ENCODE measurements at places on chromosomes 13 and 19.

GRCh38 chr19:32294871-32295438 lies 50.5 kb upstream of the ZNF507 start:
- no peak for DNase-seq

DNA sequence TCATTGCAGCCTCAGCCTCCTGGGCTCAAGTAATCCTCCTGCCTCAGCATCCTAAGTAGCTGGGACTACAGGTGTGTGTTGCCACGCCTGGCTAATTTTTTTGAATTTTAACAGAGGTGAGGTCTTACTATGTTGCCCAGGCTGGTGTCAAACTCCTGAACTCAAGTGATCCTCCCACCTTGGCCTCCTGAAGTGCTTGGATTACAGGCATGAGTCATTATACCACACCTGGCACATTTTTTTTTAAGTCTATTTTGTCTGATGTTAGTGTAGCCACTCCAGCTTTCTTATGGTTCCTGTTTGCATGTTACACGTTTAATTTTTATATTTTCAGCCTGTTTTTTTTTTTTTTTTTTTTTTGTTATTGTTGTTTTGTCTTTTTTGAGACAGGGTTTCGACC lies 24.8 kb downstream of the KDM4B start:
- DNase-seq: no peak

- no peak for DNase-seq
Measured at GRCh38 chr13:90594681-90595080, 752.8 kb upstream of the MIR17HG start.

GRCh38 chr13:95503662-95504061 lies 48.9 kb upstream of the CLDN10 start:
- no peak for DNase-seq

- peak; percentile 75 for DNase-seq
Measured at GRCh38 chr13:26051657-26052311, at the start of gene SHISA2. SHISA2 (minus strand) TSS chr13:26052016; CDS start chr13:26050975, 1,041 bp downstream.

DNA sequence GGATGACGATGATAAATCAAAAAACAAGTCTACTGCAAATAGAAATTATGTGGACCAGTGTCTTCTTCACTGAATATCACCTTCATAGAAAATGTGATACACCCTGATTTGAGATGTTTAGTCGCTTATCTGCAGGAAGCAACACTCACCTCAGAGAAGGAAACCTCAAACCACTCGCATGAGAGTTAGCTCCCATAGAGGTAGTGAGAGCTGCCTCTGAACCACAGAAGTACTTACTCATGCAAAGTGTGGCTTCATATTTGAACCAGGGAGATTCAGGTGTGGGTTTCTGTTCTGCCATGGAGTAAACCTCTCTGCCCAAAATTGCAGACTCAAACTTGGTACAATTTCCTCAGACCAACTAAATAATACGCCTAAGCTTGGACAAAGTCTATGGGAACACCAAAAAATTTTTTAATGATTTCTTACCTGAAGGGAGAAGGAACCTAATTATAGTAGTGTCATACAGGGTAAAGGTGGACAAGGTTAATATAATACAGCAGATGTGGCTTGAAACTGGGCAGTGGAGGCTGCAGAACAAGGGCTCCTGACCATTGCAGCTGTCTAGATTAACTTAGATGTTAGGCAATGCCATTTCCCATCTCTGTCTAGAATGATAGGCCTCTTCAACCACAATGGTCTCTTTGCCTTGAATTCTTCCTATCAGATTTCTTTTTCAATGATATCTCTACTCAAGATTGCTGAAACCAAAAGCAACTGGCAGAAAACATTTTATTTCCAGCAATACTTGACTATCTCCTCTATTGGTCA lies 29.6 kb upstream of the RCBTB2 start:
- no peak for DNase-seq

GRCh38 chr19:46381756-46382345 lies 31.5 kb downstream of the CCDC8 start:
- DNase-seq: no peak

DNA sequence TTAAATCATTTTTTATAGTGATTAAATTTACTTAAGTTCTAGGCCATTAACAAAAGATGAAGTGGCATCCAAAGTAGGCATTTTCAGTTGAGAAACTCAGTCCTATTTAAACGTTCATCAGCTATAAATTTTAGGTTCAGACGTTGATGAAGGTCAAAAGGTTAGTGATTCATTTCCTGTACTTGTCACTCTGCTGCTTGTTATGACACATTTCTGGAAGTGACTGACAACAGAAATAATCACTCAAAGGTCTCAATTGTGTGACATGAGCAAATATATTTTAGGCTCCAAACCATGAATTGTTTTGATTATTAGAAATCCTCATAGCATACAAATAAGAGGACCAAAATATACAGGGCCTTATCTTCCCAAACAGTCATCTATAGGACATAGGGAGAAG lies 10.3 kb upstream of the EDNRB start:
- no peak for DNase-seq

DNA sequence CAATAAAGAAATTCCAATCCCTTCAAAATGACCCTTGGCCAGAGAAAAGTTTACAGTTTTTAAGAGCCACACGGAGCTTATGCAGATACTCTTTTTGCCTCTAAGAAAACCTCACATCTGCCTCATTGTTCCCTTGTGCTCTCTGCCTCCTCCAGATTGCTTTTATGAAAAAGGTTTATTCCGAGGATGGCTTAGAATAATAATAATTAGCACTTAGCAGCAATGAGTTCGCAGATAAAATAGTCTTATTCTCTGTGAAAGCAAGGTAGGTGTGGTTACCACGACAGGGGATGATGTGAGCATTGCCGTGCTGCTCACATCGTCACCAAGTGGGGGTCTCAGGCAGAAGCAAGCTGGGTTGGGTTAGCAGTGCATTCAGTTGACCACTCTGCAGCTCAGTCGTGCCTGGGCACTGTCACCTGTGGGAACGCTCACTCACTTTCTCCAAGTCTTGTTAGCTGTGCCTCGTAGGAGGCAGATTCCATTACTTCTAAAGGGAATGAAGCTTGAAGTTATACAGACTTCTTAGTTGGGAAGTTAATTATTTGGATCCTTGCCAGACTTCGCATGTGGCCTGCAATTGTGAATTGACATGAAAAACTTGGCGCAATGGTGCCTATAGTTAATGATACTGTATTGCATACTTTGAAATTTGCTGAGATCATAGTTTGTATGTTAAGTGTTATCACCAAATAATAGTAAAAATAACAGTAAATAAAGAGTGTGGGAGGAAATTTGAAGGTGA lies 157.2 kb downstream of the MYO16 start:
- no peak for DNase-seq

DNA sequence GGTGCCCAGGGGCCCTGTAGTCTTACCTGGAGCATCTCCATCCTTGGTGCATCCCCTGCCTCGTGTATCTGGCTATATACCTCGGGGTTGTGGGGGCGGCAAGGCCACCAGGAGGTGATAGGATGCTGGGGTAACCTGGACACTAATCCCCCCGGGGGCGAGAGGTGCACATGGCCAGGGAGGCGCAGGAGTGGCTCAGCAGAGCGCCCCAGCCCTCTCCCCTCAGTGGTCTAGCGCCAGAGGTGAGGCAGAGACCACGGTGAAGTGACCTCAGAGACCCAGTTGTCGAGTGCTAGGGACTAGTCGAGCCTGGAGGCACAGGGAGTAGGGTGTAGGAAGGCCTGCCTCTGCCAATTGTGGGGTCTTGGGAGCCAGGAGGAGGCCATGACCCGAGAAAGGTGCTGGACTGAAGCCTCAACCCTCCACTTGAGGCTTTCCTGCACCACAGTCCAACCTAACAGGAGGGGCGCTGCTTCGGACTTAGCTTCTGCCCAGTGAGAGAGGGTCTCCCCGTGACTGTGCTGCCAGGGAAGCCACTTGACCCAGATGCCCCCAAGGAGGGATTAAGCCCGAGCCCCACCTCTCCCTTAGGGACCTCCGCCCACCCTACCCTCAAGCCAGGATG lies at the start of gene LHB:
TSS of gene LHB (minus strand) at position 51 of the 625 bp plus-strand sequence. CDS start at position 41, 10 bp downstream.
- no peak for DNase-seq

DNA sequence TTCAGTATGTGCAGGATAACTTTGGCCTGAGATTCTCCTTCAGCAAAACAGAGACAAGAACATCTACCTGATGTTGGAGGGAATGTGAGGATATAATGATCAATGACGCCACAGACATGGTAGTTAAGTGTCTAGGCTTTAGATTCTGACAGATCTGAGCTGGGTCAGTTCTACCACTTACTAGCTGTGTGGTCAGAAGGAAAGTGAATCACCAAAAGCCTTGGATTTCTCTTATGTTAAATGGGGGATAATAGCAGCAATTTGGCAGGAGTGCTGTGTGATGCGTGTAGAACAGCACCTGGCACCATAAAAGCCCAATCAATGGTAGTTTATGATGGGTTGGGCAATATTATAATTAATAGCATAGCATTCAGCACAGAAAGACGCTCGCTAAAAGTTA lies 41.7 kb downstream of the RXFP2 start:
- DNase-seq: no peak

DNA sequence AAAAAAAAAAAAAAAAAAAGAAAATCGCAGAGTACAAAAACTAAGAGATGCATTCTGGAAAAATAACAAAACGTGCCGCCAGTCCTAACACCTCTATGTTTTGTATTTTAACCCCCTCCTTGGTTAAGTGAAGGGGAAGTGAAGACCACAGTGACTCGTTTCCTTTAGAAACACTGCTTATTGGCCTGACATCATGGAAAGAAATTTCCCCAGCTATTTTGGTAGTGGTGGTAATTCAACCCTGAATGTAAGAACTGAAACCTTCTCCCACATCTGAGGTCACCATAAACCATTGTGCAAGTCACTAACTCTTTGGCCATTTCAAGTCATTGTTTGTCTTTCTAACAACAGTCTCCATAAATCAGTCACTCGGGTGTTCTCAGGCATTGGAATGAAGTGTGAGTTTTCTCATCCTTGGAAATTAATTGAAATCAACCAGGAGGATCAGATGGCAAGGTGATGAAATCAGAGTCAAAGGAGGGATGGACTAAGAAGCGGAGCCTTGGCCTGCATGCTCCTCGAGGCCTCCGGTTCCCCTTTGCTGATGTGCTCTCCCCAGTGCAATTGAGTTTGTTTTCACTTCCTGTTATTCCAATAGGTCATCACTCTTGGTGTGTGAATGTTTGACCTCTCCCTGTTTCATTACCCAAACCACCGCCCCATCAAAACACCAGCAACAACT lies 443.9 kb downstream of the FGF9 start:
- DNase-seq: no peak

GRCh38 chr13:102617697-102618350 lies 21.0 kb downstream of the TPP2 start:
- DNase-seq: no peak

DNA sequence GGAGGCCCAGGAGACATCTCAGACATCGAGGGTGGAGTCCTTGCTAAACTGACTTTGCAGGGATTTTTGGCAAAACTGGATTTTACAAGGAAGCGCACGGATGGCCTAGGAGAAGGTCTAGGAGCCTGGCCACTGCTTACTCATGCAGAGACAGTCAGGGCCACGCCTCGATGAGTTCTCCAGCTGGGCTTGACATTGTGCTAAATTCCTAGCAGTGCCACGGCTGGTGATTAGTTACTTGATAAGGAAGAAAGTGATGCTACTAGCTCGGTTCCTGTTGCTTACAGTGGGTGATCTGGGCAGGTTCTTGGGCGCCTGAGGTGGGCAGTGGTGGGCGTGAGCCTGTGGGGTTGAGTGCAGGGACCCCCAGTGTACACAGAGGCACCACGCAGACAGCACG lies 143.4 kb downstream of the SOX1 start:
- peak; percentile 63 for DNase-seq

GRCh38 chr13:44218501-44219240 lies 155.0 kb upstream of the SERP2 start:
- no peak for DNase-seq

DNA sequence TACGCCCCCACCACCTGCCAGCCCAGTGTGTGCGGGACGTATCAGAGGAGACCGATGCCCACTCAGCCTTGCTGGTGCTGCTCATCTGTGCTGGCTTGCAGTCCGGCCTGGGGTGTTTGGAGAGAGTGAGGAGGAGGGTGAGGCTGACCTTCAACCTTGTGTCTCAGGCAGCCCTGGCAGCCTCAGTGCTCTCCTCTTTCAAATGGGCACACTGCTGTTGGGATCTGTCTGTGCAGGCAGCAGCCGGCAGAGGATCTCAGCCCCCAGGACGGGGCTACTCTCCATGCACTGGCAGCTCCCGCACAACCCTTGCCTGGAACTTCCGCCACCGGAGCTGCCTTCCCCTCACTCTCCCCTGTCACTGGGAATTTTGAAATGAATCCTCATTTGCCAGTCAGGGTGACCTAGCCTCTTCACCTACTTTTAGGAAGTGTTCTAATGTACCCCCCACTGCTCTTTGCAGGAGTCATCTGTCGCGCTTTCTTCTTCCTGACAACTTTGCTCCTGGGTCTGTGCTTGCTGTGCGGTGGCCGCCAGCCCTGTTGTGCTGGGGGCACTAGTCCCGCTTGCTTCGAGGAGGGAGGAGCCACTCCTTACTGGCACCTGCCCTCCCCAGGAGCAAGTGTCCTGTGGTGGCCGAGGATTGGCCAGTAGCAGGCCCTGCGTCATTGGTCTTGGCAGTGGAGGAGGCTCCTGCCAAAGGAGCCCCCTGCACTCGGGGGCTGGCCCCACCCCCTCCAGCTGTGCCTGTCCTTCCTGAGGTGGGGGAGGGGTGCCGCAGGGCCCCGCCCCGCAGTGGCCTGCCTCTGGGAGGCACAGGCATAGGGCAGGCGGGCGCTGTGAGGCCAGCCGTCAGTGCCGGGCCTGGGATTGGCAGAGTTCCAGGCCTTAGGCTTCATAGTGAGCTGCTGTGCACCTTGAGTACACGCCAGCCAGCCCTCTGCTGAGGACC lies 53.4 kb downstream of the TSSK6 start:
- peak; percentile 97 for DNase-seq

DNA sequence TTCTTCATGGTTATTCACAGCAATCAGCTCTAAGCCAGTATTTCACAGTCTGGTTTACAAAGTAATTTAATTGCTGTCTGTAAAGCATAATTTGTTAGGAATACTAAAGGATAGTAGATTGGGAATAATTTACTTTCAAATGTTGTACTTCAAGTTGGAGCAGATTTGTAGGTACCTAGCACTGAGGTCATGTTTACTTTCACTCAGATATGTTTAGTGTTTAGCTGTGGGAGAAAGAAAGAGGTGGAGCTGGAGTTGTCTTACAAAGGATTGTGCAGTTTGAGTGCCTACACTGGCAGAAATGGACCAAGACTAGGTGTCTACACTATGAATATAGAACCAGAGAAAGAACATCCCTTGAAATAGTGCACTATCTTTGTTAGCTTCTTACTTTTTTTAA lies 464.6 kb downstream of the PCDH9 start:
- no peak for DNase-seq

GRCh38 chr19:7333198-7334118 lies 15.3 kb upstream of the ARHGEF18 start:
- no peak for DNase-seq

DNA sequence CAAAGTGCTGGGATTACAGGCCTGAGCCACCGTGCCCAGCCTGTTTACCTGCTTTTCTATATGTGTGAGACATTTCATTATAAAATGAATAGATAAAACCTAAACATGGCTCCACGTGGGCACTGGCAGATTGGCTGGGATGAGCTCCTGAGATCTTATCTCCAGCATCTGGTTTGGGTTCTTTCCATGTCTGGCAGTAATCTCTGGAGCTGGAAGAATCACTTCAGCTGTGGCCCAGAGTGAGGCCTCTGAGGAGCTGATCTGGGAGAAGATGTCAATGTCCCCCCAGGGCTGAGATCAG lies 5.5 kb upstream of the SULT2A1 start:
- no peak for DNase-seq

GRCh38 chr13:94966422-94966955 lies 254.1 kb upstream of the SOX21 start:
- no peak for DNase-seq

All from ELF-1 (cell line).